GM12864 (cell line): ENCODE measurements at places on chromosomes 4 and X.

DNA sequence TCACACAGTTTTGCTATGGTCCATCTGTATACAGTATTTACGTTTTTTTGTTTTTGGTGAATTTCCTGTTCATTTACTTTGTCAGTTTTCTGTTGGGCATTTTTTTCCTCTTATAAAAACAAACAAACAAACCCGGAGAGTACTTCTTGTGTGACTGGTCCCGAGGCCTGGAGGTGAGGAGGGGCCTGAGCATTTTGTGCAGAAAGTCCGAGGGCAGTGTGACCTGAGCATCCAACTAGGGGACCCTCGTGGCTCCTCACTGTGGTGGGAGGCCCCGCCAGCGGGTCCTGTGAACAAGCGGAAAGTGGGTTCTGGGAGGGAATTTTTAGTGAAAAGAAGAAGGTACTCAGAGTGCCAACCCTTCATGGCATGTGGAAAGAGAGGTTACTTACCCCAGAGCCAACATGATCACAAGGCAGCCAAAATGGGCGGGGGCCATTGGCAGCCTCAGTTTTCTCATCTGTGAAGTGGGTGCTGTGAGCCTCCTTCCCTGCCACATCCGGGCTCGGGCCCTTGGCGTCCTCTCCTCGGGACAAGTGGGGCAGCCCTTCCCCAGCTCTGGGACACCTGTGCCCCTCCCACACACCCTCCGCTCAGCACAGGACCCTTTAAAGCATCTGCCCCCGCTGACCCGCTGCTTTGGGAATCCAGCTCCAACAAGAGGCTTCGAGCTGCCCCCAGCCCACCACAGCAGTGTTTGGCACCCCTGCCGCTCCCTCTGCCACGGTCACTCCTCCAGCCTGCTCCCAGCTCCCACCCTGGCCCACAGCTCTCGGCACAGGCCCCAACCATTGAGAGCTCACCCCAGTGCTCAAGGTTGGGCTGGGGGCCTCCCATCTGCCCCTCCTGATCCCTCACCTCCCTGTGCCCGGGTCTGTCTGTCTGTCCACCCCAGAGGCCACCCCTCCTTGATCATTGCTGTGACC lies 22.8 kb upstream of the GPR78 start:
- no peak for DNase-seq

GRCh38 chr4:73850261-73850970 lies 2.7 kb upstream of the PF4V1 start:
- no peak for DNase-seq

DNA sequence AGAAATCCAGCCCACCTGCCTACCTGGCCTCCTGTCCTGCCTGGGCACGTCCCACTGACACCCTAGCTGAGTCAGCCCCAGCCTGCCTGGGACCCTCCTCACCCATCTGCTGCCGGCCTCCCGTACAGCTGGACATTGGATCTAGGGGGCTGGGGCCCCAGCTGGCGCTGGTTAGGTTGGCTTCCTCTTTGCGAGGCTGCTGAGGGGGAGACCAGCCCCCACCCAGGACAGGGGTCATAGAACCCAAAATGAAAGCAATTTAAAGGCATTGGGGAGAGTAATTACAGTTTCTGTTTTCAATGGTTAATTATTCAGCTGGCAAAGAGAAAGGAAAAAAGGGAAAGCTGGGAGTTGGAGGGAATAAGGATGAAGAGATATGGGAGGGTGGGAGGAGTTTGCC lies 15.8 kb downstream of the EFNB1 start:
- no peak for DNase-seq

- DNase-seq: no peak
Measured at GRCh38 chr4:11397146-11397545, 31.5 kb downstream of the HS3ST1 start.

GRCh38 chrX:1025413-1025812 lies 187.0 kb downstream of the CRLF2 start:
- DNase-seq: no peak

DNA sequence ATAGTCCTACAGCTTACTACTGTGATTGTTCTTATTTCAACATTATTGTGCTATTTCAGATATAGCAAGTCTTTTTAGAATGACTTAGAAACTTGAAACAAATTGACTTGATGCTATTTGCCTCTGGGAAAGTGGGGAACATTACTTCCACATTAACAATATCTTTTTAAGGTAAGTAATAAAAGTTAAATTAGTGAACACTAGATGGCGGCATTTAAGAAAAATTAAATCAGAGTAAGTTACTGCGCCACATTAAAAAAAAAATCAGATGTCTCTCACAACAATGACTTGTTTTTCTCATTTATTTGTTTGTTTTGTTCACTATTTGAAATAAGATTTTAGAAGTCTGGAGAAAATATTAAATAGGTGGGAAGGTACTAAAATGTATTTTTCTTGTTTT lies 1026.9 kb upstream of the SLIT2 start:
- DNase-seq: no peak

- no peak for DNase-seq
Measured at GRCh38 chrX:41067721-41068120, 17.5 kb upstream of the USP9X start.

DNA sequence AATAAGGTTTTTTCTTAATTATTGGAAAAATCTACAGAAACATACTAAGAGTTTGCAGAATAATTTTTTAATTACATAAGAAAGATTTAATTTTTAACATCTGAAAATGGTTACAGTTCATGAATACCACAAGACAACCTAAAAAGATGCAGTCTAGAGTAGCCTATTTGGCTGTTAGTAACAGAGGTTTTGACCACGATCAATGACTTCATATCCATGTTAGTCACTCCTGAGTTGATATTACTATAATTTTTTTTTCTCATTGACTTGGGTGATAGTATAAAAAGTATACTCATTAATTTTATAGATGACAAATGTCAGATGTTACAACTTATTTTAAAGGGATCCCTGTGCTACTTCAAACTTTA lies 272.5 kb downstream of the DCTD start:
- DNase-seq: no peak
